Activated naive CD4-positive, alpha-beta T cell treated with anti-CD3 and anti-CD28 coated beads, Interleukin-2, amount 10 ng/mL, durations not matched to agents 7 days and 5 days (primary cell): ENCODE measurements at places on chromosomes 3 and 15.

DNA sequence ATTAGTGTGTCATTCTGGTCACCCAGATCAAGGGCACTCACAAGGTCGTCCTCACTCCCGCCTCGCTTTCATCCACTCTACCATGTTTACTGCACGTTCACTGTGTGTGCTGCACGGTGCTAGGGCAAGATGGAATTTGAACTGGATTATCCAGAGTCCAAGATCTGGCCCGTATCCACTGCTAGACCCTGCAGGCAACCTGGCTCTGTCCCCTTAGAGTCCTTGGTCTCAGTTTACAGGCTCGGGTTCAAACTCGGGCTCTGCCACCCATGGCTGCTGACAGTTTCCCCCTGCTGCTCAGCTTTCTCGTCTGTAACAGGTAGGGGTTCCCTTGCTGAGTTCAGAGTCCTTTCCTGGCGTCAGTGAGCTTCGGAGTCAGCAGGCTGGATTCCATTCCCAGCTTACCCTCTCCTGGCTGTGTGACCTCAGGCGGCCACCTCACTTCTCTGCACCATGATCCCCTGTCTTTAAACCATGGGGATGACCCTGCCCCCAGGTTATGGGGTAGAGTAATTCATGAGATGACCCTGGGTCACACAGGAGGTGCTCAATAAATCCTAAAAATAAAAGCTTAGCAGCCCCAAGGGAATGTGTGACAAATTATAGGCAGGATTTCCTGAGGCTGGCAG is 79.6 kb upstream of the SLC6A6 start:
- no peak for DNase-seq

- DNase-seq = peak; percentile 50
These were observed 563 bp downstream of the PXYLP1 start for GRCh38 chr3:141231952-141232823.

GRCh38 chr3:116423374-116423773 is 21.9 kb downstream of the LSAMP start:
- DNase-seq = no peak

- peak; percentile 65 for DNase-seq
These were observed 780 bp downstream of the TIPARP start for GRCh38 chr3:156674911-156675829.

DNA sequence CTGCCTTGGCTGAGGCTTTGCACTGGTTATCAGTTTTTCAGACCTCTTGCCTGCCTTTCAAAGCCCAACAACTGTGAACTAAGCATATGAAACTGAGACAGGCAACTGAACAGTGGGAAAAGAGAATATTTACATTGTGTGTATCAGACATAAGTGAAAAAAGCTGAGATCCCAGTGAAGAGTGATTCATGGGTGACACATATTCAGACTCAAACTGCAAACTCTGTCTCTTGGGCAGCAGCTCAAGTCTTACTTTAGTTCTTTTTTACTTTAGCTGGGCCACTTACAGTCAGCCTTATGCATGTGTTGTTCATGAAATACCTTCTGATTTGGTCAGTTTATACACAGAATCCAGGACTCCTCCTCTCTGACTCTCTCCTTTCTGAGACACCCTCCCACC is 19.2 kb downstream of the SUCLG2 start:
- no peak for DNase-seq

- DNase-seq = peak; percentile 39
These were observed 1.4 kb downstream of the VHL start for GRCh38 chr3:10142707-10143560.

DNA sequence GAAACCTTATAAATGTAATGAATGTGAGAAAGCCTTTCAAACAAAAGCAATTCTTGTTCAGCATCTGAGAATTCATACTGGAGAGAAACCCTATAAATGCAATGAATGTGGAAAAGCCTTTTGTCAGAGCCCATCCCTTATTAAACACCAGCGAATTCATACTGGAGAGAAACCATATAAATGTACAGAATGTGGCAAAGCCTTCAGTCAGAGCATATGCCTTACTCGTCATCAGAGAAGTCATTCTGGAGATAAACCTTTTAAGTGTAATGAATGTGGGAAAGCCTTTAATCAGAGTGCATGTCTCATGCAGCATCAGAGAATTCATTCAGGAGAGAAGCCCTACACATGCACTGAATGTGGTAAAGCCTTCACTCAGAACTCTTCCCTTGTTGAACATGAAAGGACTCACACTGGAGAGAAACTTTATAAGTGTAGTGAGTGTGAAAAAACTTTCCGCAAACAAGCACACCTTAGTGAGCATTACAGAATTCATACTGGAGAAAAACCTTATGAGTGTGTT is 5.3 kb downstream of the ZNF501 start:
- no peak for DNase-seq

DNA sequence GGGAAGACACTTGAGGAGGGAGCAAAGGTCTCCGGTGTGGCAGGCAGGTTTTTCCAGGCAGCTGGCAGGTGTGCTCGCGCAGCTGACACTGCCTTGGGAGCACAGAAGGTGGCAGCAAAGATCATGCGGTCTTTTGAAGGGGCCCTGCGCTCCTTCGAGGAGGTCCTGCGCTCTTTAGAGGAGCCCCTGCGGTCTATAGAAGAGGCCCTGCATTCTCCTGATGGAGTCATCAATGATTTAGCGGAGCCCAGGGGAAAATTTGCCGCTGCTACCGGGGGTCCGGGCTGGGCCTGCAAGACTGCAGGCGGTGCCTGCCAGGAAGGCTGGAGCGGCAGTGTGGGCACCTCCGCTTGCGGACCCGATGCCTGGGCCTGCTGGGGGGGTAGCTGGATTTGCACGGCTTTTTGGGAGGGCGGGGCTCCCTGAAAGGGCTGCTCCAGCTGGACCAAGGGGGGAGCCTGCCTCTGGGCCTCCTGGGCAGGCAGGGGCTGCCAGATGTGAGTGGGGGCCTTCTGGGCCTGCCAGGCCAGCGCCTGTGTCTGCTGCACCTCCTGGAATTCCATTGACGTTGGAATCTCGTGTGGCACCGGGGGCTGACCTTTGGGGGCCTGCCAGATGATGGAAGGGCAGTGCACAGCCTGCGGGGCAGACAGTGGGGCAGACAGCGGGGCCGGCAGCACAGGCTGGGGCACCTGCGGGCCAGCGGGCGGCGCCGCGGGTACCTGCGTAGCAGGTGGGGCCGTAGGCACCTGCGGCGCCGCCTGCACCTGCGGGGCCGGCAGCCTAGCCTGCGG is 2.1 kb downstream of the MAGEL2 start:
- DNase-seq = no peak

DNA sequence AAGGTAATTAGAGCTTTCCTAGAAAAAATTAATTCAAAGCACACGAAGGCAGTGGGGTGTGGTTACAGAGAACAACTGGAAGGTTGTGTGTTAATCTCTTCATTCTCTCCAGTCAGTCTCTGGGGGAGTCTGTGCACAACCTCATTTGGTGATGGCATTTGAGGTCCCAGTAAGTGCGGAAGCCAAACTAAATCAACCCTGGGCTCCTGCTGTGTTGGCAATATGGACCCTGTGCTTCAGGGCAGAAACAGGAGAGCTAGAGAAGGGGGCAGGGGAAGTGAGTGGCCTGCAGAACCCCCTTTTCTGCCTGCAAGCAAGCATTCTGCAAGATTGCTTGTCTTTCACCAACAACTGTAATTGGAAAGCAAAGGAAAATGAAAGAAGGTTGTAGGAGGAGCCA is 195.9 kb upstream of the ST8SIA2 start:
- no peak for DNase-seq

- DNase-seq = no peak
These were observed 192.6 kb downstream of the FMN1 start for GRCh38 chr15:33001926-33002325.

DNA sequence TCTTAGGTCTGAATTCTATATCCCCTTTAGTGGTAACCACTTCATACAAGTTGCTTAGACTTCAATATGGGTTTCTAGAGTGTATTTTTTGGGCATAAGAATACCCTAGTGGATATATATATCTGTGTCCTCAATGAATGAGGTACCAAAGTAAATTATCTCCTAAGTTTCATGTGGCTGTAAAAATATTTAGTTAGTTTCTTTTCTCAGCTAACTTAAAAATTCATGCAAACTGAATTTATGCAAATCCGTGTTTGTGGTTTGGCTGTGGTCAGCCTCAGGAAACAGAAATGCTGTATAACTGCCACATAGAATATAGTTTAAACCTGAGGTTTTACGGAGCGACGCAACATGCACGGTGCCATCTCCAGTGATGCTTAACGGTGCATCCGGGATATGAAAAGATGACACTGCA is 80.3 kb downstream of the PEX5L start:
- DNase-seq = peak; percentile 34

DNA sequence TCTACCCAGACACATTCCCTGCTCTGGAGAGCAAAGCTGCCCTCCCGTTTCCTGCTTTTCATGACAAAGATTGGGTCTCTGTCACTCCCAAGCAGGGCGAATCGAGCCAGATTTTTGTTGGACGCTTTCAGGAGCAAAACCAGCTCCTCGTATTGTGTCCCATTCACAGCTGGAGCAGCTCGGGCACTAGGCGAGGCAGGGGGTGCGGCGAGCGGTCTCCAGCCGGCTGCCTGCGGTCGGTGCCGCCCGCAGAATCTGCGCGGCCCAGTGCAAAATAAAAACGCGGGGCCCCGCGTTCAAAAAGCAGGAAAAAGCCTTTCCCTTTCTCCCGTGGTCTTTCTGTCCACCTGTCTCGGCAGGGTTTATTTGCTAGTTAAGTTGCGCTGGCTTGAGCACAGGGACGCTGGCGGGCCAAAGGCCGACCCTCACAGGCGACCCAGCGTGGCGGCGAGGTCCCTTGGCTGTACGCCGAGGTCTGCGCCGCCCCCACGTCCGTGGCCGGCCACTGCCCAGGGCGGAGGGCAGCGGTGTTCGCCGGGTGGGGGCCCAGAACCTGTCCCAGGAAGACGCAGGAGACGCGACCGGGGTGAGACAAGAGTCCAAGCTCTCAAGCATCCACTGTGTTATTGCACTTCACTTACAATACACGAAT is 71.2 kb downstream of the CYP19A1 start:
- no peak for DNase-seq

DNA sequence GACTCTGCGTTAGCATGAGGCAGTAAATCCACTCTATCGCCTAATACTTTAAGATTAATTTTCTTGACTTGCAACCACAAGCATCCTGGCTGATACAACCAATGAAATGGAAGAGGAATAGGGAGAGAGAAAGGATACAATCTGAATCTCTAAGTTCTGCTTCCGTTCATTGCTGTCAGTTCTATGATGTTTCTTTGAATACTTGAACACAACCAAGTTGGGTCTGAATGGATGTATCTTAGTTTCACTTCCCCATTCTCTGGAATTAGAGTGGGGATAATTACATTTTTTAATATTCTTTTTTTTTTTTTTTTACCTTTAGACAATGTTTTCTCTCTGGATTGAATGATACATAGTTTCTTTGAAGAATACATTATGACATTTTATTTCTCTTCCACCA is 22.9 kb downstream of the PDE8A start:
- DNase-seq = no peak
